ENCODE measurements at places on chromosomes 16 and 17. TPM values are rescaled to one million over a fixed set of nuclear protein-coding genes. Genes with fewer than 3 reads are reported as not detected.

The HSD3B7 gene
- 12.1 TPM for total RNA-seq

The PMFBP1 gene
- 0.70 TPM for total RNA-seq

The DHRS7C gene
- total RNA-seq = not detected

DNA sequence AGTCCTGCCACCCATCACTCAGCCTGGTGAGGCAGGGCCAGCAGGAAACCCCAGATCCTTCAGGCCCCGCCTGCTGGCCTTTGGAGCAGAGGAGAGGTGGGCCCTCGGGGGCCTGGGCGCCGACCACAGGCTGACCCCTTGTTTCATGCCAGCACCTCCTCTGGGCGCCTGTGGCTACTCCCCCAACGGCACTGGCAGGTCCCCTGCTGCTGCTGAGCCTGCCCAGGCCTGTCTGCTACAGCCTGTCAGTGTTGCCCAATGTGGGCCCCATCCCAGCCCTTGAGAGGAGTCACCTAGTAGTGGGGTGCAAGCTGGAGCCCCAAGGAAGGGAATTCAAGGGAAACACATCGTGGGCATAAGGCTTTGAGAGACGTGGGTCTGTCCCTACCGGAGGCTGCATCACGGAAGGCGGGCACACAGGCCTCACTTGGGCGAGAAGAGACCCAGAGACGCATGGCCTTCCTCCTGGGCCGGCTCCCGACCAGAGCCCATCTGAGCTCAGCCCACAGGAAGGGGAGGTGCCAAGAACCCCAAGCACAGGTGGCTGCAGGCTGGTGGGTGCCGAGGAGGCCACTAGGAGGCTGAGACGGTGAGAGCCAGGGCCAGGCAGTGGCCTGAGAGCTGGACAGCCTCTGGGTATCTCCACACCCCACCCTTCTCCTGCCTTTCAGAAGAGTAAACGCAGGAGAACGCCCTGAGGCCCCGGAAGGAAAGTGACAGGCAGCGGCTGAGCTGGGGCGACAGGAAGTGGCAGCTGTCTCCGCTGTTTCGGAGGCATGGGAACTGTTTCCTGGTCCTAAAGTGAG lies 8.0 kb upstream of the FASN start:
- no peaks in the 10 kb centered on the region for H3K36me3 ChIP-seq
- H3K27ac ChIP-seq = no peak overlapping the region
- DNase-seq = peak; percentile 27

- H3K4me1 ChIP-seq = no peaks in the 10 kb centered on the region
- H3K27ac ChIP-seq = no peak overlapping the region
- H3K27me3 ChIP-seq = no peaks in the 10 kb centered on the region
- no peak overlapping the region for H3K4me3 ChIP-seq
- no peaks in the 10 kb centered on the region for H3K36me3 ChIP-seq
Measured at GRCh38 chr17:58969612-58970011, 137.1 kb downstream of the TRIM37 start.

DNA sequence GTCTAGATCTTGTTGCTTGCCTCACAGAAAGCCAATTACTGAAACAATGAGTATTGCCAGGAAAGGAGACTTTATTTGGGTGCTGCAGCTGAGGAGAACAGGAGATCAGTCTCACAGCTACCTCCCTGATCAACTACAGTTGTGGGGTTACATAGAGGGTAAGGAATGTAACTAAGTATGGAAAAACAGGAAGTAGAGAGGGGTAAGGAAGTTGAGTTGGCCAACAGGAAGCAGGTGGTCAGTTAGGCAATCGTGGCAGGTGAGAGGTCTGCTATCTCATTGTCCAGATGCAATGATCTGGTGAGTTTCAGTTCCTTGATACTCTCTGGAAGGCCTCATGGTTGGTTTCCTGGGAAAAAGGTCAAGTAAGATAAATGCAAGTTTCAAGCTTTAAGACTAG lies 333.1 kb upstream of the GOT2 start:
- H3K27ac ChIP-seq = no peak overlapping the region
- no peaks in the 10 kb centered on the region for H3K36me3 ChIP-seq
- no peak overlapping the region for H3K4me3 ChIP-seq

DNA sequence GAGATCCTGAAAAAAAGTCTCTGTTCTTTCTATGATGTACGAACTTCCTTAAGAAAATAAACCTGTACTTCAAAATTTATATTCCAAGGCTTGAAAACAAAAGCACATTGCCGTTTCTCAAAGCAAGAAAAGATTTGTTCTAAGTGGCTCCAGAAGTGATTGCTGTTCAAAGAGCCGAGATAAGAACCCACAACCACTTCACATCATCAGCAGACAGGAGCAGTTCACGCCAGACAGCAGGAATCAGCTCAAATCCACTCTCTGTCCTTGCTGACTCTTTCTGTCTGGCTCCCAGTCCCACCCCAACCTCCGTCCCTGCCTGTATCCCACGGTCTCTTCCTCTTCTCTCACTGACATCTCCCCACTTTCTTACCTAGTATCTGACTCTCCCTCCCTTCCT lies 85.0 kb upstream of the MYOCD start:
- H3K4me1 ChIP-seq = no peaks in the 10 kb centered on the region
- DNase-seq = no peak
- H3K27me3 ChIP-seq = no peaks in the 10 kb centered on the region

- no peak overlapping the region for H3K27ac ChIP-seq
- no peaks in the 10 kb centered on the region for H3K4me1 ChIP-seq
- no peaks in the 10 kb centered on the region for H3K27me3 ChIP-seq
- no peak overlapping the region for H3K4me3 ChIP-seq
- H3K36me3 ChIP-seq = no peaks in the 10 kb centered on the region
- no peak for DNase-seq
Measured at GRCh38 chr17:14276535-14277250, 24.2 kb upstream of the HS3ST3B1 start.
